Left renal cortex interstitium (tissue), 4 donors: ENCODE measurements at places on chromosomes 11 and 22.

DNA sequence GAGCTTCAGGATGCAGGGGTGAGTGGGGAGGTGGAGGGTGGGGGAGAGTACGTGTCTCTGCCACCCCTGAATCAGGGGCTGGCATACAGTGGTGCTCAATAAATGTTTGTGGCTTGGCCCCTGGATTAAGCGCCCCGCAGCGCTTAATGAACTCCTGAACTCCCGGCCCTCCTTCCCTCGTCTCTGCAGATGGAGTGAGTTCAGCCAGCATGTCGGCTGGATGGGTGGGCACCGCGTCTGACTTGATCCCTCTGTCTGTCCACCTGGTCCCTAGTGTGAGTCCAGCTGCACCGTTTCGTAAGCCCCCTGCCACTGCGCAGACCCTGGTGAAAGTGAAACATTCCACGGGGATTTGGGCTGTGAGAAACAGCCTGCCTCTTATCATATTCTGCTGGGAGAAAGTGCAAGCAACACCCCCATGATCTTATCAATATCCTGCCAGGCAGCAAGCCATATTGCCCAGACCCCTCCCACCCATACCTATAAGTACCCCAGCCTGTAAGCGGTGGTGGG is 12.0 kb upstream of the MRGPRD start:
- no peak for DNase-seq

DNA sequence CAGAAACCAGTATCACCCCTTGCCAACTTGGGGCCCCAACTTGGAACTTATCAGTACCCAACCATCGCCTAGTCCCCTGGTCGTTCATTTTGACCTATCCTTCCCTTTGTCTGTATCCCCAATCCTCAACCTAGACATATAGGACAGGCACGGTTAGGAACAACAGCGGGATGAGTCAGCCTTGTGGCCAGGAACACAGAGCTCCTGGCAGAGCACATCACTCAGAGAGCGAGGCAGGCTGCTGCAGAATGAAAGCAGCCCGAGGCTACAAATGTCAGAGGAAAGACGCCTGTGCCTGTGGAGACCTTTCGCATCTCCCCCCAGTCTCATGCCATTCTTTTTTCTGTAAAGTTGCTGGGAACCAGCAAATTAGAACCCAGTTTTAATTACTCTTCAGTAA is 14.6 kb downstream of the DKK3 start:
- no peak for DNase-seq

DNA sequence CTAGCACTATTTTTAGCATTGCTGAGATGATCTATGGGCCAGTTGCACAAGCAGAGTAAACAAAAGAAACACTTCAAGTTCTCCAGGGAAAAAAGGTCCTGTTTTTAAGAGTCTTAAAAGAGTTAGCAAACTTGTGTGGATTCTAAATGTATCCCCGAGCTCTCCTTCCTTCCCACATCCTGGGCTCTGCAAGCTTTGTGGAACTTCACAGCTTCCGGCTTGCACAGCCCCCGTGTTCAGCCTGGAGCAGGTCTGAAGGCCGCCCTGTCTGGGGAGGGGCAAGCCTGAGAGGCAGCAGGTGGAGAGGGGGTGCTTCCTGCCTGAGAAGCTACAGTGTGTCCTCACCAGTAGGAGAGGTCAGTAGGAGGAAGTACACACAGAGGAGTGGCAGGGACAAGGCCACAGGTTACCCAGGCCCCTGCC is 35.1 kb upstream of the SUSD2 start:
- peak; percentile 49 for DNase-seq

GRCh38 chr11:118652681-118653181 is 26.7 kb downstream of the TREH start:
- DNase-seq = no peak

DNA sequence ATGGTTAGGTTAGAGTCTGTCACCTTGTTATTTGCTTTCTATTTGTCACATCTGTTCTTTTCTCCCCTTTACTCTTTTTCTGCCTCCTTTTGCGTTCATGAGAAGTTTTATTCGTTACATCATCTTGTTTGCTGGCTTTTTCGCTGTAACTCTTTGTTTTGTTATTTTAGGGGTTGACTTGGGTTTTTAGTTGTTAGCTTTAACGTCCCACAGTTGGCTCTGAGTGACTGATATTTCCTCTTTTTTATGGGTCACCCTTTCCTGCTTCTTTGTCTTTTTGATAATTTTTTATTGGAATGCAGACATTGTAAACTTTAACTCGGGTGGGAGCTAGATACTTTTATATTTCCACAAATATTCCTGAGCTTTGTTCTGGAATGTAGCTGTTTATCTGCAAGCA is 13.3 kb upstream of the TNNT3 start:
- no peak for DNase-seq
